ENCODE measurements at places on chromosomes 1 and 21. TPM values are rescaled to one million over a fixed set of nuclear protein-coding genes. Genes with fewer than 3 reads are reported as not detected.

The PLEKHA6 gene
- total RNA-seq, result under 0.01 TPM

The SLC9C2 gene
- total RNA-seq, result not detected

The GLIS1 gene
- total RNA-seq, result 0.56 TPM

The LRRIQ3 gene
- total RNA-seq, result 1.4 TPM

The LPAR3 gene
- 2.0 TPM for total RNA-seq

The CCT8 gene
- 279 TPM for total RNA-seq

The CFHR1 gene
- total RNA-seq, result 0.19 TPM

The DNAJC28 gene
- 1.7 TPM for total RNA-seq

The MROH9 gene
- total RNA-seq, result 0.85 TPM

The SLFNL1 gene
- 0.28 TPM for total RNA-seq

The RXFP4 gene
- total RNA-seq, result under 0.01 TPM

The ADORA1 gene
- 0.38 TPM for total RNA-seq

The KRTAP19-3 gene
- total RNA-seq, result not detected

The ADAMTS5 gene
- 3.8 TPM for total RNA-seq

The TCHH gene
- under 0.01 TPM for total RNA-seq

Data from regular cardiac myocyte (primary cell).